Gastrocnemius medialis (tissue), 4 donors: ENCODE measurements at places on chromosomes 11 and 22. TPM values are rescaled to one million over a fixed set of nuclear protein-coding genes. Genes with fewer than 3 reads are reported as not detected.
A peak's percentile ranks its signal among the peaks of the same experiment; 100 is the strongest.

Gene OR51A7
- not detected for total RNA-seq

Gene PATE4
- total RNA-seq, result not detected

Gene IRAG1
- total RNA-seq, result 1.6 TPM

Gene C11orf97
- total RNA-seq, result not detected

Gene TMPRSS4
- total RNA-seq, result 1.1 TPM

Gene TNKS1BP1
- total RNA-seq, result 136 TPM

Gene HPS4
- 13.9 TPM for total RNA-seq

Gene SNX32
- total RNA-seq, result not detected

Gene BIRC3
- total RNA-seq, result 2.1 TPM

Gene F2
- 3.0 TPM for total RNA-seq

GRCh38 chr11:721741-722345 lies 15.8 kb downstream of the EPS8L2 start:
- no peak for DNase-seq
- H3K4me1 ChIP-seq, result peaks cover 4% of the 10 kb centered on the region
- H3K36me3 ChIP-seq, result no peaks in the 10 kb centered on the region
- H3K27ac ChIP-seq, result no peak overlapping the region
- peaks cover 72% of the 10 kb centered on the region for H3K27me3 ChIP-seq
- H3K4me3 ChIP-seq, result peak overlapping the region; percentile 6

DNA sequence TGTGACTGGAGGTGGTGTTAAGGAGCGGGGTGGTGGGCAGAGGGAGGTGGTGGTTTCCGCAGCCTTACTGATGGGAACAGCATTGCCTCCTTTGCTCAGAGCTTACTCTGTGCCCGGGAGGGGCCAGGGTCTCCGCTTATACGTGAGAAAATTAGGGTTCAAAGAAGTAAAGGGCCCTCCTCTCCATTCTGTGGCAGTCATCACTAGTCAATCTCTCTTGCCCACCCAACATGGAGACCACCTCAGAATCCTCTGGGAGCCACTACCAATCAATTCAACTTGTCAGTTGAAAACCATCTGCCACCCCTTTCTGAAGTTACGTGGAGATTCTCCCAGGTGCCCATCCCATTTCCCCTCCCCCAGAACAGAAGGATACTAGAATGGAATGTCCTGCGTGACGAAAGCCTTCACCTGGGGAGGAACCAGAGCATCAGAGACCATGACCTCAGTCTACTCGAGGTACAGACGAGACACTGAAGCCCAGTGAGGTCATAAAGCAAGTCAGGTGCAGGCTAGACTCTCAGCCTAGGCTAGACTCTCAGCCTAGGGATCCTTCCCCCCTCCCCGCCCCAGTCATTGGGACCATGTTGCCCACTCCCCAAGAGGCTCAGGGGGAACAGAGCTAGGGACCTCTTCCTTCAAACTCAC lies 2.0 kb downstream of the SELENOM start:
- peak overlapping the region; percentile 95 for H3K27ac ChIP-seq
- H3K4me3 ChIP-seq, result no peak overlapping the region
- H3K27me3 ChIP-seq, result no peaks in the 10 kb centered on the region
- no peaks in the 10 kb centered on the region for H3K36me3 ChIP-seq
- H3K4me1 ChIP-seq, result peaks cover 31% of the 10 kb centered on the region

DNA sequence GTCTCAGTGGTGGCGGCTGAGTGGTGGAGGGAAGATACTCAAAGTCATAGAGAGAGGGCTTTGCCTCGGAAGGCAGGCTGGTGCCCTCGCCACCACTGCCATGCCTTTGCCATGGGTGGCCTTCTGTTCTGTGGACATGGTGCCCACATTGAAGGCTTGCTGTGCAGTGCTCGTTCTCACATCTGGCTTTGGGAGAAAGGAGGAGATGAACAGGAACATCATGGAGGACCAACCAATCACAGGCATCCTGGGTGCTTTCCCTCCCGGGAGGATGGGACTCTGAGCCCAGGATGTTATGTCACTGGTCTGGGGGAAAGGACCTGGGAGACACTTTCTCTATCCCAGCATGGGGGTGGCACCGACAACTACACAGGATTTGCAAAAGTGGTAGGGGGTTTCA lies 82.3 kb upstream of the NARS2 start:
- H3K27ac ChIP-seq, result no peak overlapping the region
- H3K4me1 ChIP-seq, result no peaks in the 10 kb centered on the region
- no peaks in the 10 kb centered on the region for H3K36me3 ChIP-seq

DNA sequence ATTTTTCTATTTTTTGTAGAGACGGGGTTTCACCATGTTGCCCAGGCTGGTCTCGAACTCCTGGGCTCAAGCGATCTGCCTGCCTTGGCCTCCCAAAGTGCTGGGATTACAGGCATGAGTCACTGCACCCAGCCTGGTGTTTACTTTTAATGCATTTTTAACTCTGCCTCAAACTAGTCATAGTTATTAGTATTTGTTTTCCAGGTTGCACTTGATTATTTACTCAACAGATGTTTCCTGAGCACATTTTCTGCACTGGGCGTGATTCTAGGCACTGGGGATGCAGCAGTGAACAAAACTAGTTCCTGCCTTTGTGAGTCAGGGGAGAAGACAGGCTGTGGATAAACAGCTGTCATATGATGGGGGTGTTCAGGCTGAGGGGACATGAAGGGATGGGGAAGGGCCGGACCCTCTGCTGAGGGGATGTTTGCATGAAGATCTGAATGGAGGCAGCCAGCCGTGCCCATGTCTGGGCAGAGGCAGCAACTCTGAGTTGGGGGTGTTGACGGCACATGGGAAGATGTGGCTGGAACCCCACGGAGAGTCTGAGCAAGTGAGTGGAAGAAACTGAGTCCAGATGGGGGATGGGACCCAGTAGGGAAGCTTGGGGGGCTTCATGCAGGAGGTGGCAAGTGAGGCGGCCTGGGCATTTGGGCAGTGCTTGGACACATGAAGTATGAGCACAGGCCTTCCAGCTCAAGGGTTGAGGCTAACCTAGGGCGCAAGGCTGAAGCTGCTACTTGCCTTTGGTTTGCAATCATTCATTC lies 34.4 kb downstream of the MPPED1 start:
- no peaks in the 10 kb centered on the region for H3K36me3 ChIP-seq
- no peak overlapping the region for H3K4me3 ChIP-seq
- H3K4me1 ChIP-seq, result no peaks in the 10 kb centered on the region
- H3K27ac ChIP-seq, result no peak overlapping the region

- H3K27me3 ChIP-seq, result no peaks in the 10 kb centered on the region
- H3K4me3 ChIP-seq, result no peak overlapping the region
- no peak overlapping the region for H3K27ac ChIP-seq
- no peaks in the 10 kb centered on the region for H3K4me1 ChIP-seq
- no peak for DNase-seq
- no peaks in the 10 kb centered on the region for H3K36me3 ChIP-seq
Observed at GRCh38 chr11:72848846-72849466, 34.7 kb downstream of the ATG16L2 start.

DNA sequence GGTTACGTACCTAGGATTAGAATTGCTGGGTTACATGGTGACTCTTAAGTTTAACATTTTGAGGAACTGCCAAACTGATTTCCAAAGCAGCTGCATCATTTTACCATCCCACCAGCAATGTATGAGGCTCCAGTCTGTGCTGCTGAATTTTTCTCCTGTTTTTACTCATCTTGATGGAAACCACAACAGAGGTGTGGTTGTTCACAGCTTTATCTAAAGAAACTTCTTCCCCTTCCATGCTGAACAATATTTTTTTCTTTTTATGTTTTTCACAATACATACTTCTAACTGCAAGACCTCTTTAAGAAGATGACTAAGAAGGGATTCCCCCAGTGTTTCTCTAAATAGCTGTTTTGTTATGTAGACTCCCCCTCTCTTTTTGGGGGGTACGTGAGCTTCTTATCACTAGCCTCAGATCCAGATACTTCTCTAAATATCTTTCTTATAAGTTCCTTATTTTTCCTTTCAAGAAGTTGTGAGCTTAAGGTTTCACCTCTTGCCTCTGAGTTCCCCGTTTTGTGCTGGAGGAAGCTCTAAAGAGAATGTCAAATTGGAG lies 24.0 kb downstream of the TCP11L1 start:
- no peak for DNase-seq
- no peak overlapping the region for H3K4me3 ChIP-seq
- H3K27ac ChIP-seq, result no peak overlapping the region
- peaks cover 53% of the 10 kb centered on the region for H3K36me3 ChIP-seq

GRCh38 chr22:35409783-35410662 lies 10.1 kb downstream of the MCM5 start:
- H3K27ac ChIP-seq, result no peak overlapping the region
- no peak for DNase-seq
- no peaks in the 10 kb centered on the region for H3K4me1 ChIP-seq

DNA sequence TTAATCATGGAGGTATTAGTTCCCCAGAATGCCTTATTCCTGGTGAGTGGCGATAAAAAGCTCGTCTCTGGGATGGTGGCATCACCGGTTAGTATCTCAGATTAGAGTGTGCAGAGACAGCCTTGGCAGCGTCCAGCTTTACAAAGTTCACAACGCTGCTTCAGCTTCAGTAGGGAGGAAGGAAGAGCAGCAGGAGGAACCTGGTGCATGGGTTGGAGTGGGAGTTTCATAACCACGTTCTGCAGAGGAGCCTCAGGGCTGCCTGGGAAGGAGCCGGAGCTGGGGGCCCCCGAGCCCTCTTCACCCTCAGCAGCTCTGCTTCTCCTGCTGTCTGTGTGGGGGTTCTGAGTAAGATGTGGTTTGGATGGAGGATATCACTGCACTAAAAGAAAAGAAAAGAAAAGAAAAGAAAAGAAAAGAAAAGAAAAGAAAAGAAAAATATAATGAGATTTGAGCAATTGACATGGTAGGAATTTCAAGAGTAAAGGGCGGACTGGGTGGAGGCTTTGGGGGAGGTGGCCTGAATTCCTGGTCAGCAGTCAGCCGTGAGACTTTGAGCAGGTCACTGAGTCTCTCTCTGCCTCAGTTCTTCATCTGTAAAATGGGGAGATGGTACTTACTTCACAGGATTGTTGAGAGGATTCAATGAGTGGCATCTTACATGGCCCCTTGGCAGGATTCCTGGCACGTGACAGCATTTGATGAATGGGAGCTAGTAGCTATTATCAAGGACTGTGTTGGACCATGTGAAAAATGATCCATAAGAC lies 6.5 kb downstream of the ASPHD2 start:
- peaks cover 15% of the 10 kb centered on the region for H3K27me3 ChIP-seq
- no peak overlapping the region for H3K27ac ChIP-seq
- no peaks in the 10 kb centered on the region for H3K4me1 ChIP-seq
- no peak overlapping the region for H3K4me3 ChIP-seq

DNA sequence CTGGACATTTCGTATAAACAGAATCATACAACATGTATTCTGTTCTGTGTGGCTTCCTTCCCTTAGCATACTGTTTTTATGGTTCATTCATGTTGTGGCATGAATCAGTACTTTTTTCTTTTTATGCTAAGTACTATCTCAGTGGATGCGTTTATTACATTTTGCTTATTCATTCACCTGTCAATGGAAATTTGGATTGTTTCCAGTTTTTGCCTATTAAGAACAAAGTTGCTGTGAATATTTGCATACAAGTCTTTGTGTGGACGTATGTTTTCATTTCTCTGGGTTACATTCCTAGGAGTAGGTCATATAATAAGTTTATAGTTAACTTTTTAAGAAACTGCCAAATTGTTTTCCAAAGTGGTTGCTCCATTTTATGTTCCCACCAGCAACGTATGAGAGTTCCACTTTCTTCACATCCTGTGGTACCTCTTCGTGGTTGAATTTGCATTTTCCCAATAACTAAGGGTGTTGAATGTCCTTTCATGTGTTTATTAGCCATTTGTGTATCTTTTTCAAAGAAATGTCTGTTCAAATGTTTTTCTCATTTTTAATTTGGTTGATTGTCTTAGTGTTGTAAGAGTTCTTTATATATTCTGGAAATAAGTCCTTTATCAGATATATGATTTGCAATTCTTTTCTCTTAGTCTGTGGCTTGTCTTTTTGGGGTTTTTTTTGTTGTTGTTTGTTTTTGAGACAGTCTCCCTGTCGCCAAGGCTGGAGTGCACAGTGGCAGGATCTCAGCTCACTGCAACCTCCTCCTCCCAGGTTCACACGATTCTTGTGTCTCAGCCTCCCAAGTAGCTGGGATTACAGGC lies 46.0 kb upstream of the MICAL2 start:
- no peaks in the 10 kb centered on the region for H3K36me3 ChIP-seq
- H3K27ac ChIP-seq, result no peak overlapping the region
- no peak for DNase-seq
- no peak overlapping the region for H3K4me3 ChIP-seq
- peaks cover 27% of the 10 kb centered on the region for H3K4me1 ChIP-seq

- H3K36me3 ChIP-seq, result no peaks in the 10 kb centered on the region
- peak overlapping the region; percentile 79 for H3K27ac ChIP-seq
- no peaks in the 10 kb centered on the region for H3K27me3 ChIP-seq
- peak; percentile 74 for DNase-seq
- peaks cover 47% of the 10 kb centered on the region for H3K4me1 ChIP-seq
- H3K4me3 ChIP-seq, result no peak overlapping the region
Observed at GRCh38 chr11:65298131-65298535, 16.5 kb upstream of the CDC42EP2 start.

- no peaks in the 10 kb centered on the region for H3K36me3 ChIP-seq
- H3K4me3 ChIP-seq, result no peak overlapping the region
- no peak overlapping the region for H3K27ac ChIP-seq
- no peaks in the 10 kb centered on the region for H3K4me1 ChIP-seq
- H3K27me3 ChIP-seq, result no peaks in the 10 kb centered on the region
Observed at GRCh38 chr11:76854709-76855108, 6.0 kb upstream of the ACER3 start.

DNA sequence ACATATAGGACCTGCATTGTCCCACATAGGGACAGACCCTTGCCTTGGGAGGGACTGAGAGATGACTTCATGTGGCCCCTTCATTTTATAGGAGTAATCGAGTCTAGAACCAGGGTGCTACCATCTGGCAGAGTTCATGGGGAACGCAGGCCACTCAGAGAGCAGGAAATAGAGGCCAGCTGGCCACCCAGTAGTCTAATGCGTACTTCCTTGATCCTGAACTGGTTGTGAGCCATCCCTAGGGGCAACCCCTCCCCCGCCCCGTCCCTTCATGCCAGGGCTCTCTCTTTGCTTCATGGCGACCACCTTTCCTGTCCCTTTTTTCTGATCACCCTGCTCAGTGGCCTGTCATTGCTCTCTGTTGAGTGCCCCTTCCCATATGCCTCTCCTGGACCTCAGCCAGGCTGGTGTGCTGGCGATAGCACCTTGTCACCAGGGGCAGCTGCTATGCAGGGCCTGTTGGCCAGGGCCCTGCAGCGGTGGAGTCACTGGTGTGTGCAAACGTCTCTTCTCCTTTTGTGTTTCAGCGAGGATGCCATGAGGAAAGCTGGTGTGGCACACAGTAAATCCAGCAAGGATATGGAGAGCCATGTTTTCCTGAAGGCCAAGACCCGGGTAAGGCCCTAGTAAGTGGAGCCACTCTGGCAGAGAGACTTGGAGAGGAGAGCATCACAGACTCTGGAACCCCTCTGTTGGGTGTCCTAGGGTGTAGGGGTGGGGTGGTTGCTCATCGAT lies 29.3 kb downstream of the MED15 start:
- no peak overlapping the region for H3K4me3 ChIP-seq
- no peak for DNase-seq
- no peaks in the 10 kb centered on the region for H3K27me3 ChIP-seq
- peak overlapping the region; percentile 48 for H3K27ac ChIP-seq
- peaks cover 37% of the 10 kb centered on the region for H3K4me1 ChIP-seq

GRCh38 chr11:6233984-6234386 lies 451 bp downstream of the FHIP1B start:
- H3K4me3 ChIP-seq, result peak overlapping the region; percentile 78
- H3K36me3 ChIP-seq, result no peaks in the 10 kb centered on the region
- H3K27me3 ChIP-seq, result no peaks in the 10 kb centered on the region
- H3K27ac ChIP-seq, result peak overlapping the region; percentile 88
- DNase-seq, result no peak
- H3K4me1 ChIP-seq, result peaks cover 24% of the 10 kb centered on the region

- peak; percentile 27 for DNase-seq
- no peaks in the 10 kb centered on the region for H3K4me1 ChIP-seq
- no peak overlapping the region for H3K4me3 ChIP-seq
- H3K36me3 ChIP-seq, result no peaks in the 10 kb centered on the region
Observed at GRCh38 chr11:117538263-117539135, 210.8 kb downstream of the CEP164 start.
